ENCODE measurements at places on chromosomes 12 and 14.

DNA sequence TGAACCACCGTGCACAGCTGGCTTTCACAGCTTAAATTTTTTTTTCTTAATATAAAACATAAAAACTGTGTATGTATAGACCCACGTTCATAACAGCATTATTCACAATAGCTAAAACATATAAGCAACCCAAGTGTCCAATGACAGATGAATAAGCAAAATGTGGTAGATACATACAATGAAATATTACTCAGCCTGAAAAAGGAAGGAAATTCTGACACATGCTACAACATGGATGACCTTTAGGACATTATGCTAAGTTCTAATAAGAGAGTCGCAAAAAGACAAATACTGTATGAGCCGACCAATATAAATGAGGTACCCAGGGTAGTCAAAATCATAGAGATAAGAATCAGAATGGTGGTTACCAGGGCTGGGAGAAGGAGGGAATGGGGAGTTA is 13.8 kb upstream of the YY1 start:
- DNase-seq: no peak

GRCh38 chr12:9754099-9754927 is 6.4 kb downstream of the CD69 start:
- no peak for DNase-seq

GRCh38 chr12:86376052-86376451 is 119.9 kb upstream of the MGAT4C start:
- no peak for DNase-seq

DNA sequence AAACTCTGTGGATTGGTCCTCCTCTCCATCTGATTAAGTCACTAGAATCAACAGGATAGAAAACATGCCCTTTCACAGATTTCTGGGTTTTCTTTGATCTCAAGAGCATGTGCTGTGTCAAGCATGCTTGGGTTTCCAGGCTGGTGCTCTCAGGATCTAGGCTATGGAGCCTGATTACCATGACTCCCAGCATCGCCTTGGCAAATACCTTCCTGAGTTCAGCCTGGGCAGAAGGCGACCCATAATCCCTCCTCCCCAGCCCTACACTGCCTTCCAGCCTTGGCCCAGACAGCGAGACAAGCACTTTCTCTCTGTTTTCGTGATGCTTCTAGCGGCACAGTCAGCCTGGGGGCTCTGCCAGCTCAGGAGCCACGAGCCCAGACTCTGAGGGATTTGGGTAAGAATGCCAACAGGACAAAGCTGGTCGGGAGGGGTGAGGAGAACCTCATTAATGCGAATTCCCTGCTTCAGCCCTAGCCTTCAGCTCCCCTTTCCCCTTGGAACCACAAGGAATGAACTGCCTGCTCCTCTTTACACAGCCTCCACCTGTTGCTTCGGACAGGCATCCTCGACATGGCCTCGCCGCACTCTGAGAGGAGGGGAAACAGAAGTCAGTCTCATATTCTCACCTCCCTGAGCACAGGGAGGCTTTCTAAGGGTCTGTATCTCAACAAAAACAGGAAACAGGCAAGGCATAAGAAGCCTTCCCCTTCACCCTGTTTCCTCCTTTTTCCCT is 227.1 kb downstream of the MSRB3 start:
- DNase-seq: no peak

- DNase-seq: no peak
Measured at GRCh38 chr12:3537719-3538465, 46.9 kb downstream of the PRMT8 start.

- DNase-seq: no peak
Measured at GRCh38 chr14:35319509-35319908, 27.3 kb downstream of the PSMA6 start.

DNA sequence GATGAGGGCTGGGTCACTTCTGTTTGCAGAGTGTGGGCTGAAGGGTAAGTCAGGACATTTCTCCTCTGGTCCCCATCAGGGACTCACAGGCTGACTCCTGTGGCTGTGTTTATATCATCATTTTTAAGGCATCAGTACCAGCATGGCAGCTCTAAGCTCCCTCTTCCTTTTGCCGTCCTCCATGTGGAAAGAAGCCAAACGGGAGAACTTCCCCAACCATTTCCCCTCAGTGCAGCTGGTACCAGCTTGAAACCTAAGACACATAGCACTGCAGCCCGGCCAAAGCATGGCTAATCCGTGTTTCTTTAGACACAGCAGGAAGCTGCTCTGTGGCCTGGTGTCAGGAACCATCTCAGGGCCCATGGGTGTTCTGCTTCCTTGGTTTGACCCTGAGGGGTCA is 31.9 kb upstream of the ATP2A2 start:
- DNase-seq: no peak

DNA sequence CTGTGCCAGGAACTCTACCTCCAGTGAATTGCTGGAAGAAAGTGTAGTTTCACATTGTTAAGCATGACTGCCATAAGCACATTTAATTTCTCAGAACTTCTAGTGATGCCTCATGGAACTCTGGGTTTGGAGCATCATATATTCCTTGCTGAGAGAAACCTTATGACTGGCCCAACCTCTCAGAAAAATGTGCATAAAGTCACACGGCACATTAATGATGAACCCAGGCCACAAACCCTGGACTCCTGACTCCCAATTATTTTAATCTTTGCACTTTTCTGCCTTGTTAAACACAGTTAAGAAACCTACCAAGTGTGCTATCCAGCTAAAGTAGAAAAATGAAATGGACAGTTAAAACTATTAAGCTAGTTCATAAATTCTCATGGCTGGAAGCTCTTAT is 5.6 kb downstream of the TCP11L2 start:
- no peak for DNase-seq

- DNase-seq: no peak
Measured at GRCh38 chr12:106271575-106272505, 24.0 kb upstream of the CKAP4 start.

DNA sequence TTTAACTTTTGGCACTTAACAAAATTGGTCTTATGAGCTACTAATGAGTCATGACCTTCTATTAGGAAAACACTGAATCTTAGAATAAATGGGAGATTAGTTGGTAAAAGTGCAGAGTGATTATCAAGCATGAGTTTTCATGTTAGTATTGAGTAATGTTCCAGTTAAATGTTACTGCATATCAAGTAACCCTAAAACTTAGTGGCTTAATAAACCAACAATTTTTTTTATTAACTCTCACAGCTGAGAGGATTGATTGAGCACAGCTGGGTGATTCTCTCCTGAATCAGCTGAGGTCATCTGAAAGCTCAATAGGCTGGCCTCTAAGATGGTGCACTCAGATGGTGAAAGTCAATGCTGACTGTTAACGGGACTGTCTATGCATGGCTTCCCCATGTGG is 248.6 kb downstream of the BCL11B start:
- DNase-seq: no peak

- DNase-seq: no peak
Measured at GRCh38 chr14:31414190-31414833, 6.0 kb downstream of the HEATR5A start.

DNA sequence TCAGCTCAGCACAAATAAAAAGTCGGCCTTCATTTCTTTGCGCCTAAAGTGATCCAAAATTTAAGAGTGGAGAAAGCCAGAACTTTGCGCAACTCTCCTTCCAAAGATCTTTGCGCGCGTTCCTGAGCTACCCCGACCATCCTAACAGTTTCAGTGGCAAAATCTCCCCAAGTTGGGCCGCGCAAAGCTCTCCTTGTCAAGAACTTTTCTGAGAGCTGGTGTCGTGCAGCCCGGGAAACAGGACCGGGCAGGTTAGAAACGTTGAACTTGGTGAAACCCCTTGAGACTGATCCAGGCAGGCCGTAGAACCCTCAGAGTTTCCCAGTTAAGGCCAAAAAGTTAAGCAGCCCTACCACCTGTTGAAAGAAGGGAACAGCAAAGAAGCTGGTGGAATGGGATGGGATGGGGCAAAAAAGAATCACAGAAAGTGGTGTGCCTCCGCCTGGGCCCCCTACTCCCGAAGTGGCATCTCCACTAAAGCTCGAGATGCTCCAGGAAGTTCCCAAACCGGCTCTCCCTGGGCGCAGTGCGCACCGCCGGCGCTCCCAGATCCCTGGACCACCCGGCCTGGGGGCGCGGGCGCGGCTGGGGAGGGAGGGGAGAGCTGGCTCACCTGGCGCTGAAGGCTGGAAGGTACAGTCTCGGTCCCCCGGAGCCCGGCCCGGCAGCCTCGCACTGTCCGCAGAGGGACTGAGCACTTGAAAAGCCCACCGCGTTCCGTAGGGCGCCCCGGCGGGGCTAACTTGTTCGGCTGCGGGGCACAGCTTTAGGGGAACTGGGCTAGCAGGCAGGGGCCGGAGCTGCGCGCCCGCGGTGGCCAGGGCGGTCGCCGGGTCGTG is 768 bp downstream of the DBX2 start:
- no peak for DNase-seq

DNA sequence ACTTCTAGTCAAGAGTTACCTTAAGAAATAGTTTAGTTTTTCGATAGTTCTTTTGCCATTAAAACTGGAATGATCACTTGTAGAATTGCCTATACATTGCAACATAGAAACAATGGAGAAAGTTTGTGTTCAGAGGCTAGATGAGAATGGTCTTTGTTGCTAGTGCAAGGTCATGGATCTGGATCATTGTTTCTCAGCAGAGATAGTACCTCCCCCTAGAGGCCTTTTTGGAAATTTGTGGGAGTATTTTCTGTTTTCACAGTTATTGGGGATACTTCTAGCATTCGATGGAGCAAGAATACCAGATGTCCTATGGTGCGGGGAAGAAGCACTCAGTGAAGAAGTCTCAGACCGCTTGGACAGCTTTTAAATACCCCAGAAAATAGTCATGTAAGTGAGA is 138.8 kb upstream of the HMGA2 start:
- no peak for DNase-seq

DNA sequence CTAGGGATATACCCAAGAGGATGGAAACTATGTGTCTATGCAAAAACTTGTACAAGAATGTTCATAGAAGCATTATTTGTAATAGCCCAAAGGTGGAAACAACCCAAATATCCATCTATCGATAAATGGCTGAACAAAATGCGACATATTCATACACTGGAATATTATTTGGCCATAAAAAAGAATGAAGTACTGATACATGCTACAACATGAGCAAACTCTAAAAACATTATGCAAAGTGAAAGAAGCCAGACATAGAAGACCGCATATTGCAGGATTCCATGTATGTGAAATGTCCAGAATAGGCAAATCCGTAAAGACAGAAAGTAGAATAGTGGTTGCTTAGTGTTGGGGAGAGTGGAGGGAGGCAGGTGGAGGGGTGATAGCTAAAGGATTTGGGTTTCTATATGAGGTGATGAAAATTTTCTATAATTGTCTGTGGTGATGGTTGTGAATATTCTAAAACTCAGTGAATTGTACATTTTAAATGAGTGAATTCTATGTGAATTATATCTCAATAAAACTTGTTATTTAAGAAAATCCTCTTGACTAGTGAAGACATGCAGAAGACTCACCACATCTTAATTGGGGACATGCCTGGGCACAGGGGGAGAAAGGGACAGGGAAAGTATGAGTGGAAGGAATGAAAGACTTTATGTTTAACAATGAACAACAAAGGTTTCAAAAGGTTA is 29.8 kb upstream of the SELPLG start:
- DNase-seq: no peak

GRCh38 chr14:103302966-103303365 is 31.1 kb upstream of the EIF5 start:
- DNase-seq: no peak

DNA sequence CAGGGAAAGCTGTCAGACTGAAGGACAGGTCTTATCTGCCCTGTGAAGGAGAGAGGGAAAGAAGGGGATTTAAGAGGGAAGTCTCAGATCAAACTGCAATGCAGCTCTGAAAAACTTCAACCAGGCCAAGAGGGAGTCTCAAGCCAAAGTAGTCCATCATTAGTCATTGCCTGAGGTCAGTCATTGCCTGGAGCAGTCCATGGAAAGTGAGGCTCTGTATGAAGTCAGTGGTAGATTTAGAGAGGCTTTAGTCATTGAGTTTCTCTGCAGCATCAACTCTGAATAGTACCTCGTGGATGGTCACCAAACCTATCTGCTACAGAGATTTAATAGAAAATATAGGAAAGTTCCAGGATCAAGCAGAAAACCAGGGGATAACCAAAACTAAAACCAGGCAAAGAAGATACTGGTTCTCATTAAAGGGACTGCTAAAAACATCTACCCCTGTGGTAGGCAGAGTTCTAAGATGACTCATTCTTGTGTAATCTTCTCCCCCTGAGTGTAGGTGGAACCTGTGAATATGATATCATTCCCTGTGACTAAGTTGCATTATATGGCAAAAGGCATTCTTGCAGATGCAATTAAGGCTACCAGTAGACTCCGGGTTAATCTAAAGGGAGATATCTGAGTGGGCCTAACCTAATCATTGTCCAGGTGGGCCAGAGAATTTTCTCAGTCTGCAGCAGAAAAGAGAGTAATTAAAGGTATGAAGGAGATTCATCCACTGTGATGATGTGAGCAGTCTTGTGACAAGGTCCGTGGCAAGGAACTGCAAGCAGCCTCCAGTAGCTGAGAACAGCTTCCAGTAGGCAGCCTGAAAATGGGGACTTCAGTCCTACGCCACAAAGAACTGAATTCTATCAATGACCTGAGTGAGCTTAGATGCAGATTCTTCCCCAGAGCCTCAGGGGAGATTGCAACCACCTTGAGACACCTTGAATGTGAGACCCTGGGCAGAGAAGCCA is 123.1 kb downstream of the GALC start:
- no peak for DNase-seq

- no peak for DNase-seq
Measured at GRCh38 chr12:51977320-51977753, 25.8 kb downstream of the ACVR1B start.

DNA sequence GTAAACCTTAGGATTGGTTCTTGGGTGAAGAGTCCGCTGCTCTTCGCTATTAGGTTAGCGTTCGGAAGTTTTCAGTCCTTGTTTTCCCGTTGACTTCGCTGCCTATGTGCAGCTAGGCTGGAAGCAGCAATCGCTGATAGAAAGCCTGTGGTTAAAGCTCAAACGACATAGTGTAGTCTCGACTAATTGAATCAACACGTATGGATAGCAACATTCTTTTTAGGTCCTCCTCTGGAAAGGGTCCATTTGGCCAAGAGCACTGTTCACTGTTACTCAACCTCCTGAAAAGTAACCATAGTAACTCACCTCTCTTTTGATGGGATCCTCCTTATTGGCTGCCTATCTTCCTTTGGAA is 355.5 kb downstream of the SNAPC1 start:
- no peak for DNase-seq

DNA sequence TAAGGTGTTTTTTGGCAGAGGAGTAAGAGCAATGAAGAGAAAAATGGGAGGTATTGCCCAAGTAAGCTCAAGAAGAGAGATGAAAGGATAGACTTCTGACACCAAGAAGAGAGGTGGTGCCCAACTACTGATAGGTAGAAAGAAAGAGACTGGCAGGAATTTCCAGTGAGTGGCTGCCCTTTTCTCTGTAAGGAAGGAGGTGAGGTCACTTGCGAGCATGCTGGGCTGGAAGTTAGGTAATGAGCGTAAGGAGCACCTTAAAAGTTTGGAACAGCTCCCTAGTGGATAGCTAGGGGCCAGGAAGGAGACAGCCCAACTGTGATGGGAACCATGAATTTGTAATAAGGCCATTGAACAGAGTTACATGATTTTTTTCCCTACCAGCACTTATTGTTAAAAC is 127.0 kb downstream of the ANO6 start:
- no peak for DNase-seq

GRCh38 chr14:76919431-76920330 is 93.5 kb downstream of the LRRC74A start:
- no peak for DNase-seq

Data from stimulated activated CD4-positive, alpha-beta T cell treated with anti-CD3 and anti-CD28 coated beads, Interleukin-12 subunit alpha, Interleukin-12 subunit beta, amount 100 ng/mL, for 24 hours (primary cell).